ENCODE measurements at places on chromosomes 6 and 20.

DNA sequence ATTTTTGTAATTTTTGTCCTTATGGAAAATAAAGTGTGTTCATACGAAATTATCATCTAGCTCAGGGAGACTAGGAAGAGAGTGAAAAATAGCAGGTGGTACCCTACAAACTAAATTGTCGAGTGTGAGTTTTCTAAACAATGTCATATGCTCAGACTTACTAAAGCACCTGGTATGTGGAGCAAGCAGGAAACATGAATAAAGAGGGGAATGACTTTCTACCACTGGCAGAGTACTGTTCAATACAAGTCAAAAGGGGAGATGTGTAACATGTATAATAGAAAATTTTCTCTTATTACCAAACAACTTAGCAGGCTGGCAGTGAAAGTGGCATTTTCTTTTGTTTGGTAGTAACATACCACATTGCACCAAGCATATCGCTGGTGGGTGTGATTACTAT lies 36.1 kb downstream of the CTNNBL1 start:
- DNase-seq: no peak

DNA sequence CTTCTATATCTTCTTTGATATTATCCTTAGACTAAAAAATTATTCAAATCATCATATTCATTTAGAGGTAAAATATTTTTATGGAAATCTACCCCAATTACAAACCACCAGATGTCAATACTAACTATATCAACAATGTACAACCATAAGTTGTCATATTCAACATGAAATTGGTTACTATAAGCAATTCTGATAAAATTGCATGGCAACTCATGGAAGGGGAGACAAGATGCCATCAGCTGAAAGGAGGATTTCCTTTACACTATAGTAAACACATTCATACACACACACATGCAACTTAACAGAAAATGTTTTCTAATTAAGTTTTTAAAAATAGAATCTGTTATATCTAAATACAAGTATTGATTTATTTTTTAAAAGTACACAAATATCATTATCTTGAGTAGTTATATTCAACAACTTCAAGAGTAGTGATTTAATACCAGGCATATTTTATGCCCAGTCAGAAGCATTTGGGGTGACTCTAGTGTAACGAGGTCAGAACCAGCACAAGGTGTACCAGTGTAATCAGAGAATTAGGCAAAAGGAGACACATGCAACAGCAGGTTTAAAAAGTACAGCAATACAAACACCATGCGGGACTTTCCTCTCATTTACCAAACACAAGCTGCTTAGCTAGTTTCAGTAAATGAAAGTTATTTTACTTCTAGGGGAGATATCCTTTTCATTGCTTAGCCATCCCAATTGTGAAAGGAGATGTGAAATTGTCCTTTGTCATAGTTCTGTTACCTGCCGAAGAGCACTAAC lies 1.0 kb downstream of the FILIP1 start:
- no peak for DNase-seq

GRCh38 chr6:57130661-57131177 lies 40.7 kb downstream of the ZNF451 start:
- DNase-seq: no peak

GRCh38 chr6:98014442-98015201 lies 731.6 kb upstream of the MMS22L start:
- no peak for DNase-seq

DNA sequence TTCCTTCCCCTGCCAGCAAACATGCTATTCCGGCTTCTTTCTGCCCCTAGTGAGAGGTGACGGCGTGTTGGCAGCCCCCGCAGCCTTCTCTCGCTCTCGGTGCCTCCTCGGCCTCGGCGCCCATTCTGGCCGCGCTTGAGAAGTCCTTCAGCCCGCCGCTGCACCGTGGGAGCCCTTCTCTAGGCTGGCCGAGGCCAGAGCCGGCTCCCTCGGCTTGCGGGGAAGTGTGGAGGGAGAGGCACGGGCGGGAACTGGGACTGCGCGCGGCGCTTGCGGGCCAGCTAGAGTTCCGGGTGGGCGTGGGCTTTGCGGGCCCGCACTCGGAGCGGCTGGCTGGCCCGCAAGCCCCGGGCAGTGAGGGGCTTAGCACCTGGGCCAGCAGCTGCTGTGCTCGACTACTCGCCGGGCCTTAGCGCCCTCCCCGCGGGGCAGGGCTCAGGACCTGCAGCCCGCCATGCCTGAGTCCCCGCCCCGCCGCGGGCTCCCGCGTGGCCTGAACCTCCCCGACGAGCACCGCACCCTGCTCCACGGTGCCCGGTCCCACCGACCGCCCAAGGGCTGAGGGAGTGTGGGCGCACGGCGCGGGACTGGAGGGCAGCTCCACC lies 20.0 kb upstream of the PXDC1 start:
- no peak for DNase-seq

DNA sequence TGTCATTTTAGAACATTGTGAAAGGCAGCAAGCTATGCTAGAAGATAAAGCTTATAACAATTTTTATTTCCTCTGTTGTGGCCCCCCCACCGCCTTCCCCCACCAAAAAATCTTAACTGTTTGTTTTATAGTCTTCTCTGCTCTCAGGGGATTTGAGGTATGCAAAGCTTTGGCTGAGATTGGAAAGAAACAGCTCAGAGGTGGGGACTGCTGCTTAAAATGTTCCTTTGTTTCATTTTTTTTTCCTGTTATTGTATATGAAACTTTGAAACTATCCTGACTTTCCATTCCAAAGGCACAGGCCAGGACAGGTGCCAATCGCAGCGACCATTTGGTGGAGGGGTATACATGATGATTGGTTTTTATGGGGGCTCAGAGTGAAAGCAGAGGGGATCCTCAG lies 114.7 kb upstream of the PHACTR1 start:
- no peak for DNase-seq

- no peak for DNase-seq
Observed at GRCh38 chr6:5158180-5158579, 73.0 kb downstream of the PPP1R3G start.

- DNase-seq: no peak
Observed at GRCh38 chr20:17638835-17639407, 43.1 kb downstream of the RRBP1 start.

DNA sequence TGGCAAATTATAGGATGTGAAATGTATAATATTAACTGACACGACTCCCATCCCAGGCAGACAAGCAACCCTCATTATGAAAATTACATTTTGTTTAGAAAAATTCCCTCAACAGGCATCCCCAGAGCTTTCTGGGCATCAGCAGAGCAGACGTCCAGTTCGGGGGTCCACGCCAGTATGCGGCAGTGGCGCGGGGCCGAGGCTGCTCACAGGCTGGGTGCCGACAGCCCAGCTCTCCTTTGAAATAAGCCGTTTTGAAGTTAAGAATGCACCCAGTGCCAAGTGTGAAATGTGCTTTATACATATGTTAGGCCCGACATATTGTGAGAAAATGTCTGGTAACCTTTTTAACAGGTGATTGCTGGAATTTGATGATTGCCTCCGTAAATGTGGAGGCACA lies 50.4 kb downstream of the RPP40 start:
- no peak for DNase-seq

GRCh38 chr20:63810730-63811490 lies 20.2 kb downstream of the ZBTB46 start:
- DNase-seq: no peak

GRCh38 chr6:153047386-153047785 lies 44.9 kb upstream of the MTRF1L start:
- no peak for DNase-seq

- DNase-seq: no peak
Observed at GRCh38 chr20:10922941-10923340, 249.1 kb upstream of the JAG1 start.

- DNase-seq: peak; percentile 69
Observed at GRCh38 chr20:32538526-32538939, 46.6 kb downstream of the NOL4L start.

All from right kidney (tissue), 9 donors.